ENCODE measurements at places on chromosomes 4 and X.

GRCh38 chr4:160894809-160895208 is 1269.0 kb downstream of the FSTL5 start:
- DNase-seq, result no peak

GRCh38 chr4:31548823-31549222 is 828.7 kb downstream of the PCDH7 start:
- no peak for DNase-seq

GRCh38 chrX:80335062-80335830 is 85.0 kb upstream of the TENT5D start:
- DNase-seq, result no peak

- no peak for DNase-seq
Measured at GRCh38 chrX:103613362-103613890, 5.7 kb downstream of the TCEAL3 start.

DNA sequence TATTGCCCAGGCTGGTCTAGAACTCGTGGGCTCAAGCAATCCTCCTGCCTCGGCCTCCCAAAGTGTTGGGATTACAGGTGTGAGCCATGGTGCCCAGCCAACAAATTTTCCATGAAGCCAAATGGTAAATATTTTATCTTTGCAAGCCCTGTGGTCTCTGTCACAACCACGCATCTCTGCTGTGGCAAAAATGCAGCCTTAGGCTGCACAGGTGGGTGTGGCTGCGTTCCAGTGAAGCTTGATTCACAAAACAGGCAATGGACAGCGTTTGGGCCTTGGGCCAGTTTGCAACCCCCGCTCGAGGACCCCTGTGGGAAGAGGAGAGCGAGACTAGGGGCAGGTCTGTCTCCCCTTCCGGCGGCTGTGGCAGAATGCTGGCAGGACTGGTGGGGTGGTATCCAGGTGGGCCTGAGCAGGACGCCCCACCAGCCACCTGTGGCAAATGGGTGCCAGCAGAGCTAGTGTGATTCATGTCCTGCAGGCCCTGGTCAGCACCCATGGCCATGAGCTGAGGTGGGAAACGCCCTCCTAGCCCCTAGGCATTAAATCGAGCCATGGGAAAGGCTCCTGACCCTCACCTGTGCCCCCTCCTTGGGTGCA is 19.7 kb downstream of the HTRA3 start:
- DNase-seq, result no peak

Measured in posterior cingulate gyrus (tissue), 11 donors.